Adipose tissue (tissue), 3 donors: ENCODE measurements at places on chromosomes 1 and 21. TPM values are rescaled to one million over a fixed set of nuclear protein-coding genes. Genes with fewer than 3 reads are reported as not detected.

Gene FLG2
- 0.01 TPM for polyA plus RNA-seq

Gene TRIM67
- 0.03 TPM for polyA plus RNA-seq

Gene MFSD2A
- 21.0 TPM for polyA plus RNA-seq

Gene TLCD4
- polyA plus RNA-seq, result 2.7 TPM

Gene ZYG11B
- polyA plus RNA-seq, result 6.9 TPM

Gene C1QC
- 46.8 TPM for polyA plus RNA-seq

Gene MRPS21
- polyA plus RNA-seq, result 33.0 TPM

Gene TRAF3IP3
- 0.22 TPM for polyA plus RNA-seq

Gene CELA2A
- polyA plus RNA-seq, result 0.33 TPM

Gene PTPRC
- 3.8 TPM for polyA plus RNA-seq

Gene TDRD5
- 0.67 TPM for polyA plus RNA-seq

Gene ISG20L2
- polyA plus RNA-seq, result 15.7 TPM

Gene RGS18
- 11.2 TPM for polyA plus RNA-seq

Gene FCAMR
- not detected for polyA plus RNA-seq

Gene RHCE
- polyA plus RNA-seq, result not detected

Gene PTGS2
- polyA plus RNA-seq, result 5.6 TPM

Gene EPRS1
- 32.6 TPM for polyA plus RNA-seq

Gene SPRR2A
- 0.14 TPM for polyA plus RNA-seq

Gene ADAMTS1
- polyA plus RNA-seq, result 177 TPM

Gene KCNJ9
- not detected for polyA plus RNA-seq

Gene SLC2A5
- polyA plus RNA-seq, result 4.0 TPM

Gene OR2G6
- polyA plus RNA-seq, result not detected
